ENCODE measurements at places on chromosomes 16 and 17. TPM values are rescaled to one million over a fixed set of nuclear protein-coding genes. Genes with fewer than 3 reads are reported as not detected.

- DNase-seq, result no peak
Observed at GRCh38 chr17:43881181-43881580, 26.2 kb downstream of the MPP2 start.

DNA sequence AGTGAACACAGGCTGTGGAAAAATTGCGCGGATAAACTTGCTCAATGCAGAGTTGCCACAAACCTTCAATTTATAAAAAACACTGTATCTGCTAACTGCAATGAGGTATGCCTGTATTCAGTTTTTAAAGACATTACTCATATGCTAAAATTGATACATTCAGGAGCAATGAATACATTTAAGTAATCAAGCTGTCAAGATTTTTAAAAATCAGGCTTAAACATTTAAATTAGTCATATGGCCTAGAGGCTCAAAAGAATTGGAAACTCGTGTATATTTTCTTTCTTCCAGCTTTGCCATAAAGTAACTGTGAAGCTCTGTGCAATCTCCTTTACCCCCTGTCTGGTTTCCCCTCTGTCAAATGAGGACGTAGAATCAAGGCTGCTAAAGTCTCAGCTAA lies 4.1 kb downstream of the SYNRG start:
- DNase-seq, result no peak

CHCT1 gene
- not detected for total RNA-seq

DNA sequence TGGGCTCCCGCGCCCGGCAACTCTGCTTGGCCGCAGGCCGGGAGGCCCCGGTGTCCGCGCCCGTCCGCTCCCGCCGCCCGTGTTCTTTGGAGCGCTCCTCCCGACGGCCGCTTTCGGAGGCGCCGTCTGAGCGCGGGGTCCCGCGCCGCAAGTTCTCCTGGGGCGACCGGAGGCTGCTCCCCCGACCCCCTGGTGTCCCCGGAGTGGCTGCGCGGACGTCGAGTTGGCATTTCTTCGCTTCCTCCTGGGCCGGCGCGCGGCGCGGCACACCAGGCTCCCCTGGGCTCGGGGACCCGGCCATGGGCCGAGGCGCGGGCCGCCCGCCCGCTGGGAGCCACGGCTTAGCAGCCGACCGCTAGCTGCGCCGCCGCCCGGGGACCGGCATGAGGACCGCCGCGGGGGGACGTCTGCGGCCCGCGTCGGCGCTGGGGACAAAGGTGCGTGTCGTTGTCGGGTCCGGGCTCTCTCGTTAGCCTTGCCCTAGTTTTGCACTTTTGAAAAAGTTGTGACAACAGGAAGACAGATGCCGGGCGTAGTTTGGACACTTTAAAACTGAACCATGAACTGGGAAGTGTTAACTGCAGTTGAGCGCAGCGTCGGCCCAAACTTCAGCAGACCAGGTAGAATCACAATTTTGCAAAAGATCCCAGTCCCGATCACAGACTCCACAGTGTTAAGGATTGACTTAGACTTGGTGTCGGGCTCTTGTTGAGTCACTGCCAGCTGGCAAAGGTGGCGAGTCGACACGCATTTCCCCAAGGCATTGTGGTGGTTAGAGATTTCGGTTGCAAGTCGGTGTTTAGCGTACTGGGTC lies 700 bp downstream of the UBN1 start:
- peak; percentile 61 for DNase-seq

- no peak for DNase-seq
Observed at GRCh38 chr16:14097182-14097959, 26.3 kb downstream of the MRTFB start.

DNA sequence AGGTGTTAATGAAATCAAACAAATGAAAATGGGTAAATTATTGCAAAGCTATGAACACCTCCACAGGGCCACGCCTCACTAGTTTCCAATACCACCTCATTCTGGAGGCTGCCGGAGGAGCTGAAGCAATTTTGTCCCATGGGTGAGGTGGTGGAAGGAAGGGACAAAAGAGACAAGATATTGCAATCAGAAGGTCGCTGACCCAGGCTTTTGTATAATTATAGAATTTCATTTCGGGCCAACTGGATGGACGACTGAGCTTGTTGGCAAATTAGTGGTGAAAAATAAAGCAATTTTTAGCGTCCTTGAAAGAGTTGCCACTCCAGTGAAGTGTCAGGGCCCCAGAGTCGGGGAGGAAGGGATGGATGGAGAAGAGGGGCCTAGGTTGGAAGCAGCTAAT lies 147.9 kb downstream of the CYLD start:
- no peak for DNase-seq

KRT31 gene
- not detected for total RNA-seq

Measured in Daoy (cell line).